Myocyte (in vitro differentiated cells): ENCODE measurements at places on chromosomes 6 and 20.

DNA sequence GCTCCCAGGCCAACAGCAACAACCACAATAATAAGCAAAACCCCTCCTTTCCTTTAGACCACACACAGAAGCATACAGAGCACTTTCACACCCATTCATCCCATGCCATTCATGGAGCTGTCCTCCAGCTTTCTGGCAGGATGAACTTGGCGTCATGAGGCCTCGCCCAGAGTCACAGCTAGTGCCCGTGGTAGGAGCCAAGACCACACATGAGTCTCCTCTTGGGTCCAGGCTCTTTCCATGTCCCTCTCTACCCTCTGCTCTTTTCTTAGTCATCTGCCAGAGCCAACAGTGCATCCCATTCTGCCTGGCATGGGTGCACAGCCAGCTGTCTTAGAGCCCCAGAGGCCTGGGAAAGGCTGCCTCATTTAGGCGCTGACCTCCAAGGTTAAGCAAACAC lies 1.8 kb upstream of the TGM3 start:
- no peak for DNase-seq

DNA sequence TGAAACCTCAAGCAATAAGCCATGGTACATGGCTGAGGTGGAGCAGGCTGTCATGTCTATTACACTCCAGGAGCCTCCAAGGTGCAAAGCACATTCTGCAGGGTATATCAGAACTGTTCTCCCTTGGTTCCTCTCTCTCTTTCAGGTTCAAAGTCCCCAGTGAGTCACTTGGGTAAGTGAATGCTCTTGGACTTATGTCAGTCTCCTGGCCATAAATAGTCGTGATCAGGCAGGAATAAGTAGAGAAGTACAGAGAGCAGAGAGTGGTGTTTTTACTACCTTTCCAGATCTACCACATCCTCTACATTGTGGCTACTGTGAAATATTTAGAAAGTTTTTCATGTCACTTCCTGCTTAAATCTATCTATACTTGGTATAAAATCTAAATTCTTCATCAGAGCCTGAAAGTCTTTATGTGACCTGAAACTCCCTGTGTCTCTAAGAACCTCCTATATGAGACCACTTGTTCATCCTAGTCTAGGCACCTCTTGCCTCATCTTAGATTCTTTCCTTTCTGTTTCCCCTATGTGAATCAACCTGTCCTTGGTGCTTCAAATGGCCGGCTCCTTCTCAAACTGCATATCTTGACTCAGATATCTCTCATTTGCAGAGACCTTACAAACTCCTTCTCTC lies 1077.6 kb upstream of the MAP3K7 start:
- DNase-seq = no peak

DNA sequence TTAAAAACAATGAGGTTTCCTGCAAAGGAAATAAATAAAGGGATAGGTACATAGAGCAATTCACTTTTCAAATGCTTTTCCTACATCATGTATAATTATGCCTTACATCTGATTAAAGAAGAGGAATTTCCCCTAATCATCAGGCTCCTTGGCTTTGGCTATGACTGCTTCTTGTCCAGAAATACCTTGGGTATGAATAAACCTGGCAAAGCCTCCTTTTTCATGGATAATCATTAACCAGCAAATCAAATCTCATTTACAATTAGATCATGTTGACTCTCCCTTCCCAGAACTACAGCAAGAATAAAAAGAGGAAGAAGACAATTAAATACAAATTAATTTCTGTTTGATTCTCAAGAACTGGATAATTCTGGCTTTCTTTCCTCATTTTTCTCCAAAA lies 58.0 kb upstream of the CD2AP start:
- no peak for DNase-seq

GRCh38 chr20:23995905-23996666 lies 7.5 kb upstream of the GGTLC1 start:
- DNase-seq = peak; percentile 52

DNA sequence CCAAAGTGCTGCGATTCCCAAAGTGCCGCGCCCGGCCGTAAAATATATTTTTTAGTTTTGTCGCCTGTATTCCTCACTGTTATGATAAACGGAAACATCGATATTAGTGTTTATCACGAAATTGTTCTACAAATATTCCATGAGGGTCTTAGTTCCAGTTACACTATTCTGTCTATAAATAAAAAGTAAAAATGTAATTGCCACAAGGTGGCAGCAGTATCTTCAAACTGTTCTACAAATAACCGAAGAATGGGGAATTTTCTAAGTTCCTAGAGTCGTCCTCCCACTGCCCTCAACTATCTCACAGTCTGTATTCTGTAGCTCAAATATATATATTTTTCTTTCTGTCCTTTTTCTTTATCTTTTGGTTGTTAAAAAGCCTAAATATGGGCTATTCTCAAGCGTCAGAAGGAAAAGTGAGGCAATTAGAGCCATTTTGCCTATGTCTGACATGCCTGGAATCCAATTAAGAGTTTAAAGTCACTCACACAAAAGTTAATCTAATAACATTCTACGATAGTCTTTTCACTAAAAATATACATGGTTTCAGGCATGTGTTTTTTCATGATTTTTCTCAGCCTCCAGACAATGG lies 14.2 kb upstream of the FAM162B start:
- DNase-seq = peak; percentile 54
